ENCODE measurements at places on chromosomes 5 and 9.

- H3K27ac ChIP-seq: no peak overlapping the region
- no peaks in the 10 kb centered on the region for H3K27me3 ChIP-seq
- no peak overlapping the region for H3K4me3 ChIP-seq
- H3K36me3 ChIP-seq: no peaks in the 10 kb centered on the region
- no peak for DNase-seq
These were observed 355.1 kb downstream of the ADAMTS6 start for GRCh38 chr5:65126542-65127069.

GRCh38 chr5:15168358-15168757 lies 296.8 kb upstream of the ANKH start:
- DNase-seq: no peak
- H3K36me3 ChIP-seq: no peaks in the 10 kb centered on the region
- no peaks in the 10 kb centered on the region for H3K27me3 ChIP-seq
- no peak overlapping the region for H3K4me3 ChIP-seq
- H3K27ac ChIP-seq: no peak overlapping the region

DNA sequence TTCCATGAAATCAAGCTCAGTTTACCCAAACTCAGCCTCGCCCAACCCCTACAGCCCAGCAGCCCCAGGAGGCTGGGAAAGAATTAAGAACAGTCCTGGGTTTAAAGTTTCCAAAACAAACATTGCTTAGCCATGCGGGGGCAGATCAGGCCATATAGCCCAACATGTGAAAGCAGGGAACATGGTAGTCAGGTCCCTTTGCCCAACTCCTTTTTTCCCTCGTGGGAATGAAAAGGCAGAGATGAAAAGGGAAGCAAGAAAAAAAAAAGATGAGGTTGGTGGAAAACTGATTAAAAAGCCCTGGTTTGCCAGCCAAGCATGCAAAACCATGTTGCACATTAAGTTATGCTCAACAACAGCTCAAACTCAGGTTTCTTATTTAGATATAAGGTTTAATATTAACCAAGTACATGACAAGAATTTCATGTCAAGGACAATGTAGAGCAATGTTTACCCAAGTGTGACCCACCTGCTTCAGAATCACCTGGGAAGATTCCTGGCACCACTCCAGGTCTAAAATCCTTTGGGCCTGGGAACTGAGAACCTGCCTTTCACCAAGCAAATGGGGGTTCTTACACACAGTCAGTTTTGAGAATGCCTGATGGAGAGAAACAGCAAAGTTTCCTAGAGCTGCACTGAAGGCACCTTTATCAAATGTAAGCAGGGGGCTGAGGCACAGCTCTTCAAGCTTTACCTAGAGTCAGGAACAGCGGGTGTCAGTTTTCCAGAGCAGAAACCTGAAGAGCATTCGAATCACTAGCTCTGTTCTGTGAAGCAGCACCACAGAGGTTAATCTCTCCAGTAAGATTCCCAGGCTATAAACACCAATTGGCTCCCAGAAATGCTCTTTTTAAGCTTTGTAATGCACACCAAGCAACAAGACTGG lies 1.7 kb downstream of the FREM1 start:
- no peaks in the 10 kb centered on the region for H3K36me3 ChIP-seq
- H3K4me1 ChIP-seq: no peaks in the 10 kb centered on the region
- H3K27me3 ChIP-seq: peaks cover 4% of the 10 kb centered on the region
- no peak overlapping the region for H3K4me3 ChIP-seq

GRCh38 chr5:10420932-10421331 lies 20.7 kb upstream of the ROPN1L start:
- peak overlapping the region; percentile 70 for H3K27ac ChIP-seq
- DNase-seq: no peak
- H3K4me3 ChIP-seq: no peak overlapping the region
- H3K4me1 ChIP-seq: peaks cover 32% of the 10 kb centered on the region
- H3K36me3 ChIP-seq: peaks cover 60% of the 10 kb centered on the region
- no peaks in the 10 kb centered on the region for H3K27me3 ChIP-seq

GRCh38 chr5:171606414-171607024 lies 179.1 kb upstream of the SMIM23 start:
- H3K27me3 ChIP-seq: peaks cover 26% of the 10 kb centered on the region
- H3K4me3 ChIP-seq: no peak overlapping the region
- H3K4me1 ChIP-seq: peaks cover 5% of the 10 kb centered on the region
- no peak overlapping the region for H3K27ac ChIP-seq
- no peak for DNase-seq

- H3K4me3 ChIP-seq: no peak overlapping the region
- H3K36me3 ChIP-seq: no peaks in the 10 kb centered on the region
- DNase-seq: no peak
- H3K27ac ChIP-seq: no peak overlapping the region
These were observed 3.2 kb downstream of the CRHBP start for GRCh38 chr5:76956033-76956432.

GRCh38 chr5:106875591-106876297 lies 795.0 kb downstream of the EFNA5 start:
- H3K27me3 ChIP-seq: no peaks in the 10 kb centered on the region
- H3K4me3 ChIP-seq: no peak overlapping the region
- DNase-seq: peak; percentile 5
- no peaks in the 10 kb centered on the region for H3K36me3 ChIP-seq

DNA sequence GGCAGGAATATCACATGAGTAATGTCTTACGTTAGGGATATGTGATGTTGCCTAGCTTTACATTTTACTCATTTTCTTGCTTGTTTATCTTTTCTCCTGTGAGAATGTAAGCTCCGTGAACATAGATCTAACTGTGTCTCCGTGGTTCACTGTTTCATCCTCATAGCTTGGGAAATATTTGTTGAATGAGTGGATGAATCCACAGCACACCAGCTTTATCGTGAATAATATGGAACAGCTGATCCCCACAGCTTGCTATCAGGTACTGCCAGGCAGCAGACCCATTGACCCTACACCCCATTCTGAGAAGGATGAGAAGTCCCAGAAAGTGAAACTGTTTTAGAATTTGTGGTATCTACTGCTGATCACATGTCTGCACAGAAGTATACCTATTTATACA lies 106.8 kb upstream of the FBN2 start:
- H3K27me3 ChIP-seq: no peaks in the 10 kb centered on the region
- H3K27ac ChIP-seq: no peak overlapping the region
- H3K36me3 ChIP-seq: no peaks in the 10 kb centered on the region

DNA sequence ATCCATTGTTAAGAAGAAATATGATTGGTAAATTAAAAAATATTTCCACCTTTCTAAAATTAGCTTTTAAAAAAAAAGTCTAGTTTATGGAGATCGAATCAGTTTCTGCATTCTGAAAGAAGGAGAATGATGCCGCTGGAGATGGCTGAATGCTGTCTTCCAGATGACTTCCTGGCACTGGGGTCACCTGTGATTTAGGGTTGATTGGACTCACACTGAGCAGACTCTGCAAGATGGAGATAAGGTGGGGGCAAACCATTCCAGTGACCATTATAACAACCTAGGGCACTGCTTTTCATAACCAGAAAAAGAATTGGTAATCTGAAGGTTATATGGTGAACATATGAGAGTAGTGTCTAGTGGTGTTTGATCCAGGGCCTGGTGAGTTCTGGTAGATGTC lies 40.8 kb downstream of the RHOBTB3 start:
- no peak overlapping the region for H3K4me3 ChIP-seq
- H3K36me3 ChIP-seq: no peaks in the 10 kb centered on the region
- no peak overlapping the region for H3K27ac ChIP-seq
- DNase-seq: no peak

GRCh38 chr9:114434878-114435311 lies 47.1 kb upstream of the AKNA start:
- H3K27me3 ChIP-seq: no peaks in the 10 kb centered on the region
- H3K4me1 ChIP-seq: no peaks in the 10 kb centered on the region
- no peaks in the 10 kb centered on the region for H3K36me3 ChIP-seq
- DNase-seq: no peak
- H3K4me3 ChIP-seq: no peak overlapping the region

- no peaks in the 10 kb centered on the region for H3K27me3 ChIP-seq
- no peak overlapping the region for H3K27ac ChIP-seq
- H3K4me3 ChIP-seq: no peak overlapping the region
- H3K4me1 ChIP-seq: no peaks in the 10 kb centered on the region
- H3K36me3 ChIP-seq: no peaks in the 10 kb centered on the region
These were observed 99.9 kb upstream of the BNC2 start for GRCh38 chr9:16970321-16970720.

DNA sequence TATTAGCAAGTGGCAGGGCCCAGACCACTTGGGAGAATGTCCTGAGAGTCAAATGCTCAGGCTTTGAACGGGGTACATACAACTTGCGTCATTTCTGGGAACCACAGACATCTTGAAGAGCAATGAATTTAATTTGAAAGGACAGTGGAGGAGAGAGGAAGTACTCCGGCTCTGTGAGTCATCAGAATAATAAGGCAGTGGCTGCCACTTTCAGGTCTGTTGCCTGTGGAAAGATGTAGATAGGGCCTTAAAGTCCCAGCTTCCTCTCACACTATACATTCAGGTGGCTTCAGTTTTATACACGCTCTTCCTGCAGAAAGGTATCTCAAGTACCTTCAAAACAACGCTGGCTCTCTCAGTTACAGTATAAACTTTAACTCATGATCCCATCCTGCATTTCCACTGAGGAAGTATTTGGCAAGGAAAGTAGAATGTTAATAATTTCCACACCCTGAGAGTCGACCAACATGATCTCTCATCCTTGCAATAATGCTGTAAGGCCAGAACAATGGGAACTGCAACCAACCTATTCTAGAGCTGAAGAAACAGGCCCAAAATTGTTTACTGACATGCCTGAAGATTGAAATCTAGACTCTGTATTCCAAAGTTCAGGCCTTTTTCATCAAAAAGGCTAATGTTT lies 6.8 kb upstream of the PRUNE2 start:
- peaks cover 30% of the 10 kb centered on the region for H3K27me3 ChIP-seq
- no peak overlapping the region for H3K4me3 ChIP-seq
- DNase-seq: no peak

DNA sequence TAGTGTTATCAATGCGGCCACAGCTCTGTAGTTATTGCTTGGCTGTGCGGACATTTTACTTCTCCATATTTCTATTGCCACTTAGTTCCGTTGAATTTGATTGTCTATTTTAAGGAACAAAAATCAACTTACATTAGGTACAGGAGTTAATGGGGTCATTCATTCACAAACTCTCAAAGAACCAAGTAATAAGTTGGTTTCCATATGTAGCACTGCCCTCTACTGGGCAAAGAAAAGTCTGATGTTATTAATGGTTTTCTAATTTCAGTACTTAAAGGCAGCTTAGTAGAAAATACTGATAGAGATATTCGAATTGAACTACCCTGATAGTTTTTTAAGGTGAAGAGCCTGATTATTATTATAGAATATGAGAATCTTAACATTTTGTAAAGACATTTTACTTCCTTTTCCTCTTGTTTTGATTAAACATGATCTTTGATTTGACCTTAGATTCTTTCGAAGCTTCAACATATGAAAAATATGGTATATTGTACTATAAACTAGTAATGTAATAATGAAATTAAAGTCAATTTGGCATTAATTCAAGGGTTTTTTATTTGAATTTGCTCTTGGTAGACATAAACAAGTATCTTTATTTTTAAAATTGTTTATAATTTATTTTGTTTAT lies 119.5 kb upstream of the CTNND2 start:
- H3K27me3 ChIP-seq: no peaks in the 10 kb centered on the region
- no peak for DNase-seq
- no peak overlapping the region for H3K27ac ChIP-seq
- no peaks in the 10 kb centered on the region for H3K4me1 ChIP-seq
- no peak overlapping the region for H3K4me3 ChIP-seq
- H3K36me3 ChIP-seq: no peaks in the 10 kb centered on the region

GRCh38 chr9:105148328-105149006 lies 96.0 kb upstream of the SLC44A1 start:
- H3K4me3 ChIP-seq: no peak overlapping the region
- no peak overlapping the region for H3K27ac ChIP-seq
- no peaks in the 10 kb centered on the region for H3K36me3 ChIP-seq

DNA sequence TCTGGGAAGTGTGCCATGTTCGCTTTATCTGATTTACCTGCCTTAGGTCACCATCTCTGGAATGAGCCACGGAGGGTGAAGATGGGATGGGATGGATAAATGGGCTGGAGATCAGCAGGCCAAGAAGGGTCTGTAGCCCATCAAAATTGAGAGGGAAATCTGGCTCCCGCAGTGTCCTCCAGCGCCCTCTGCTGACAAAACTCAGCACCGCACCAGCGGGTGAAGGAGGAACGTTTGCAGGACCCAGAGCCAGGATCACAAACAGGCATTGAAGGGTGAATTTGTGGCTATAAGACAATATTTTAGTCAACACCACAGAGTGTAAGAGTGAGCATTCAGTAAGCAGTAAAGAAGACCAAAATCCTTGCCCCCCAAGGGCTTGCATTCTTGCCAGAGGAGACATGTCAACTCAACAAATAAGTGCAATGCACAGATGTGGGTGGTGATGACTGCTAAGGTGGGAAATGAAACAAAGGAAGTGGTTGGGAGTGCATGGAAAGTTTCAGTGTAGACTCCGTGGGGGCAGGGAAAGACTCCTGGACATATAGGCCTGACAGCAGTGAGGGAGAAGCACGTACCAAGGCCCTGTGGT lies 124.4 kb downstream of the TENT4A start:
- H3K4me1 ChIP-seq: peaks cover 1% of the 10 kb centered on the region
- no peak overlapping the region for H3K4me3 ChIP-seq
- H3K27me3 ChIP-seq: peaks cover 12% of the 10 kb centered on the region
- no peak overlapping the region for H3K27ac ChIP-seq
- peak; percentile 68 for DNase-seq
- no peaks in the 10 kb centered on the region for H3K36me3 ChIP-seq

DNA sequence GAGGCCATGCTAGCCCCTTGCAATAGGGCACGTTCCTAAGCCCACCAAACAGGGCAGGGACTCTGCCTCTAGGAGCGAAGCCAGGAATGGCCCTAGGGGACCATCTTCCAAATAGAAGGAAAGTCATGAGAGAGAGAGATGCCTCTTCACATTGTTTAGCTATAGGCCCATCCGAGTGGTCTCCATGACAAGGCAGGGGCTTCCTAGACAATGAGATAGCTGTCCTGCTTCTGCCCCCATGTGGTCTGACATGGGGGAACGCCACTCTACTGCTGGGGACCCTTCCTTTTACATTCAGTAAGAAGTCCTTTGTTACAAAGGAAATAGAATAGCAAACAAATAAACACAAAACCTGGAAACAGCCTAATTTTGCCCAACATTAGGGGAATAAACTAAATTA lies 17.9 kb upstream of the KIF4B start:
- H3K4me3 ChIP-seq: no peak overlapping the region
- no peak for DNase-seq
- H3K36me3 ChIP-seq: no peaks in the 10 kb centered on the region
- no peak overlapping the region for H3K27ac ChIP-seq
- no peaks in the 10 kb centered on the region for H3K4me1 ChIP-seq
- H3K27me3 ChIP-seq: peaks cover 15% of the 10 kb centered on the region

GRCh38 chr5:157080286-157080685 lies 21.4 kb upstream of the HAVCR1 start:
- no peak overlapping the region for H3K27ac ChIP-seq
- DNase-seq: no peak
- peaks cover 4% of the 10 kb centered on the region for H3K36me3 ChIP-seq
- H3K4me1 ChIP-seq: peaks cover 13% of the 10 kb centered on the region

GRCh38 chr9:113395000-113395861 lies 5.9 kb downstream of the ALAD start:
- no peaks in the 10 kb centered on the region for H3K27me3 ChIP-seq
- peaks cover 3% of the 10 kb centered on the region for H3K36me3 ChIP-seq
- no peak overlapping the region for H3K27ac ChIP-seq
- DNase-seq: no peak

- no peak overlapping the region for H3K4me3 ChIP-seq
- H3K27me3 ChIP-seq: peaks cover 2% of the 10 kb centered on the region
- peak overlapping the region; percentile 61 for H3K27ac ChIP-seq
- H3K36me3 ChIP-seq: peaks cover 24% of the 10 kb centered on the region
- no peak for DNase-seq
- peaks cover 52% of the 10 kb centered on the region for H3K4me1 ChIP-seq
These were observed 47.8 kb downstream of the AHRR start for GRCh38 chr5:369151-369868.

- no peak overlapping the region for H3K4me3 ChIP-seq
- no peaks in the 10 kb centered on the region for H3K4me1 ChIP-seq
- H3K27me3 ChIP-seq: peaks cover 3% of the 10 kb centered on the region
These were observed 252.5 kb downstream of the TRPM3 start for GRCh38 chr9:70868661-70869652.
